ENCODE measurements at places on chromosomes 12 and 14.
A peak's percentile ranks its signal among the peaks of the same experiment; 100 is the strongest.

DNA sequence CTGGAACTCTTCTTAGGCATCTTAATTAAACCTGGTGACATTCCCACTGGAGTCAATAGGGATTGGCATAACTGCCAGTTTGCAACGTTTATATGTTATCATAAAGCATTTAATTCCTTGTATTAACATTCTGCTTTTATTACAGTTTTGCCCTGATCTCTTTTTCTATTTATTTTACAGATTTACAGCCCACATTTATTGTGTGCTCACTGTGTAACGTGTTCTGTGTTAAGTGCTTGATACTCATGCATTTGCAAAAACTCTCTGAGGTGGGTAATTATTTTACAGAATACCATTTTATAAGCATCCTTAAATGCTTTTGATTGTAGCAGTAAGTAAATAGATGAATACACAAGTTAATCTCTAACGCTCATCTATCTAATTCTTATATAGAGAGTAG lies 341.5 kb upstream of the FAR2 start:
- no peak for DNase-seq

- peak; percentile 39 for DNase-seq
These were observed 34.1 kb upstream of the ITPR2 start for GRCh38 chr12:26867080-26867479.

DNA sequence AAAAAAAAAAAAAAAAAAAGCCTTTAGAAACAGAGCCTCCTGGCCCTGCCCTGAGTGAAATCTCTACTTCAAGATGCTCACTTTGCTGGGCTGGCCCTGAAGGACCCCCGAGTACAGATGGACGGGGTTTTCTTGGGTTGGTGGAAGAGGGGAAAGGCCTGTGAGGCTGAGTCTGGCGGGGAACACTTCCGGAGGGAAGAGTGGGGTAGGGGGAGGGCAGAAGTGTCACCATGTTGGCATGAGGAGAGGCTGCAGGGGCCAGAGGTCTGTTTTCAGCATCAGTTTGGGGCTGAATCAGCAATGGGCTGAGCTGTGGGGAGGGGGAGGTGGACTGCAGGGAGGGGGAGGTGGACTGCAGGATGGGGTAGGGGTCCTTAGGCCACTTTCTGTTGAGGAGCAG lies 15.3 kb downstream of the RFLNA start:
- no peak for DNase-seq

DNA sequence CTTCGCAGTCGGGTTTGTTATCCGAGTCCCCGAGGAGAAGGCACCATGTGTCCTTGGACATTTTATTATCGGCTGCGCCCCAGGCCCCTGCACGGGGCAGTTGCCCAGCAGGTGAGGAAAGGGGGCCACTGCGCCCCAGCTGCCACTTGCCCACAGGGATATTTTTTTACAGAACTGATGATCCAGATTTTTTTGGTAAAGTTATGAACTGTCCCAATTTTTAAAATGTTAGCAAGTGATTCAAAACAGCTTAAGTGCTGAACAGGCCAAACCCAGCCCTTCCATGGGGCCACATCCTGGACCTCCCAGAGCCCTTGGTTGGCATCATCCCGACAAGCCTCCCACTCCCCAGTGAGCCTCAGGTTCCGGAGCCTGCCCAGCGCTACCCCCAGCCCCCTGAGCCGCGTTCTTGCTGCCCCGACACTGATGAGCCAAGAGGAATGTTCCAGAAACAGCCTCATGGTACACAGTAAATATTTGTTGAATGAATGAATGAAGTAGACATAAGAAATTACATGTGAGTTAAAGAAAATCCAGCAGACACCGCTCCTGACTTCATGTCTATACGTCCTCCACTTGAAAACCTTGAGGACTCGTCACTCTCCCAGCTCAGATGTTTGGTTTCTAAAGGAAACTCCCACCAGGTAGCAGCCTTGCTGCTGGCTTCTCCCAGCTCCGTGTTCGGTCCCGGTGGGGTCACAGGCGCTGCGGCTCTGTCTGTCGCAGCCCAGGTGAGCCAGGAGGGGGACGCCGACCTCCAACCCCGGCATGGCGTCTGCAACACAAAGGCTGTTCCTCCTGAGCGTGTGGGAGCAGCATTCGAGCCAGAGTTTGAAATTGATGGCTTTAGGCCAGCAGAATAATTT lies 88.5 kb downstream of the ADGRD1 start:
- DNase-seq: no peak

- no peak for DNase-seq
These were observed 71.7 kb downstream of the TESC start for GRCh38 chr12:117027251-117028086.

Data from erythroblast (primary cell).